Stimulated activated CD8-positive, alpha-beta memory T cell treated with anti-CD3 and anti-CD28 coated beads, Interleukin-15, amount 100 ng/mL, for 24 hours (primary cell): ENCODE measurements at places on chromosomes 5 and 9.

DNA sequence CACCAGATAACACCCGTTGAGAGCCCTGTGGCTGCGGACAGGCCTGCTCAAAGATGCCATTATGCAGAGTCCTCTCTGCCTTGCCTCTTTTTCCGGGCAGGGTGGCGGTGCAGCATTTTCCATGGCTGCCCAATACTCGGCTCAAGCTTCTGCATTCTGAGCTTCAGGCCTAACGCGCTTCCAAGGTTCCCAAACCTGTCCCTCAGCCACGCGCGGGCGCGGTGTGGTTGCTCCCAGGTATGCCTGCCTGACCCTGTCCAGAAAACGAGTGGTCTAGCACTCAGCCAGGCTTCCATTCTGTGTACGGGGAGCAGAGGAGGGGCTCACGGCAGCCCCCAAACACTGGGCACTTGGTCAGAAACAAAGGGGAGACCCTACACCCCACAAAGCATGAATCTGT, 27.9 kb upstream of the CNOT6 start:
- DNase-seq, result no peak

DNA sequence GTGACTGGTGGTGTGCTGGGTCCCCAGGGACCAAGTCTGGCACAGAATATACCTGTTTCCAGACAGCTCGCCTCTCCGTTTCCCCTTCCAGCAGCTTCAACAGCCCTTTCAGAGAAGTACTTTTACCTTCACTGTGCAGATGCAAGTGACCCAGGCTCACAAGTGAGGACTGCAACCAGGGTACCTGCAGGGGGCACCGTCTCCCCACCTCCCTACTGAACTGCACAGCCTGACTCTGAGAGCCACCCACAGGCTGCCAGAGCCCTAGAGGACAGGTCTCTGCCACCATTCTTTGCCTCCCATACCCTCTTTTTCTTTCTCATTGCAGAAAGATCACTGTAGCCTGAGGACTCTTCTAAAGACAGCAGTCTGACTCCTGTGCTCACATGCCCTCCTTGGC, 15.4 kb downstream of the IL9 start:
- no peak for DNase-seq

DNA sequence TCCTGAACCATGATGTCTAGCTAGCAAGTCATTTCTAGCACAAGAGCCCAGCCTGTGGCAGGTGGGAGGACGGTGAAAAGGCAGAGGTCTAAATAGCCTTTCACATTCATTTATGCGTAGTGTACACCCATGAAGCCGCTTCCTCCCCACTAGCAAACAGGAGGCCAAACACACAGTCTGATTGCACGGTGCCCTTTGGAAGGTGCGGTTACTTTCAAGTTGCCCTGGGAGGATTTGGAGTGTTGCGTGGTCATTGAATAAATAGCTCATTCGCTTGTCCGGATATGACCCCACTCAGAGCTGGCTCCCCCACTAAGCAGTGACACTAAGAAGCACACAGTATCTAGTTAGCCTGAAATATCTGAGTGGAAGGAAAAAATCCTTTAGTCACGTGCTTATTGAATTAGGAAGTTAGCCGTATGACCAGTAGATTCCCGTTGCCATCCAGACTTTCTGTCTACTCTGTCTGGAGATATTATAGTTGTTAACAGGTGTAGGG, 664 bp upstream of the ARSB start:
- no peak for DNase-seq

DNA sequence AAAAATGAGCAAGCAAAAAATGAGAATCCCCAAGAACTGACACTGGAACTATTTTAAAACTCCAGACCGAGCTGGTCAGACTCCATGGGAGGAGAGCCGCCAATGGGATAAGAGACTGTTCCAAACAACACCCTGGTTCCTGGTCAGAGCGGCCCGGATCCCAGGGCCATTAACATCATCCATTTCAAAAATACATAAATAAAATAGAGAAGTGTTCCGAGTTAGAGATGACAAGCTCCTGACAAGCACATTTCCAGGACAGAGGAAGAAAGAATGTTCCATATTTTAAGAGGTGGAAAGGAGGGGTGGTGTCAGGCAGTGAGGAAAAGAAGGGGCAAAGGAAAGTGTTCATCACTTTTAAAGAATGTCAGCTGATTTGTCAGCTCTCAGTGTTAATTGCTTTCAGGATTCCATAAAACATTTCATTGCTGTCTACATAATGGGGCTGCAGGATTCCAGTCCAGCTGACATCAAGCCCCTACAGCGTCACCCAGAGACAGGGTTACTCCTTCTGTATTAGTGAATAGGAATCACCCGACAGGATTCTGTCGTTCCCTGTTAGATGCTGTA, 202.5 kb upstream of the TRIM32 start:
- DNase-seq, result no peak

- no peak for DNase-seq
Observed at GRCh38 chr9:113131689-113132151, 19.1 kb upstream of the SLC31A2 start.

DNA sequence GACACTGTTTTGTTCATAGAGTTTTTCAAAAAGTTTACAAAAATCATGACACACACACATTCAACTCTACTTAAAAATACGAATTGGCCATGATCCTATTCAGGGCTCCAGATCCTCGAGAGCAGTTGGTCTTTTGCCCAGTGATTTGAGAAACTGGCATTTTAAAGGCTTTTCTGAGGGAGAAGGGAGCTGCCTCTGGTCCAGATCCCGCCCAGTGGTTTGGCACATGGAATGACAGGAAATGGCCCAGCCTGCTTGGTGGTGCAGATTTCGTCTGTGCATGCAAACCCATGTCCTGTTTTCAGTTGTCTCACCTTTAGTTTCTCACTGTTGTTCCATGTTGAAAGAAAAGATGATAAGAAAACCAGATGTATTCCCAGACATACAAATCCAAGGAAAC, 3.6 kb downstream of the CAMK4 start:
- no peak for DNase-seq
